Uterus (tissue), 4 donors: ENCODE measurements at places on chromosomes 11 and 22. TPM values are rescaled to one million over a fixed set of nuclear protein-coding genes. Genes with fewer than 3 reads are reported as not detected.

BCO2 gene
- total RNA-seq: 14.8 TPM

DNA sequence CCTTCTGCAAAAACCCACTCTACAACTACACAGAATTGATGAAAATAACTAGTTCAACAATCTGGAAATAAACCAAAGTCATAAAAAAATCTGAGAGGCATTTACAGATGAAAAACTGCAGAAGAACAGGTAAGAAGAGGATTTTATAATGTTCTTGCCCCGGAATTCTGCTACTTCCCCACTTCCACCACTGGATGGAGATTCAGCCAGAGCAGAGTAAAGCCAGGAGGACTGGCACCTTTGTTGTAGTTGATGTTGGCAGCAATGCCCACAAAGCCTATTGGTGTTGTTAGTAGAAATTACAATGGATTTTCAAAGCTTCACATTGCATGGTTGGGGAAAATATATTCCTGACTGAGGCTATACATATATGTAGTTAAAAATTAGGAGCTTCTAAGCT is 640.2 kb downstream of the LRRC4C start:
- DNase-seq: no peak

DNA sequence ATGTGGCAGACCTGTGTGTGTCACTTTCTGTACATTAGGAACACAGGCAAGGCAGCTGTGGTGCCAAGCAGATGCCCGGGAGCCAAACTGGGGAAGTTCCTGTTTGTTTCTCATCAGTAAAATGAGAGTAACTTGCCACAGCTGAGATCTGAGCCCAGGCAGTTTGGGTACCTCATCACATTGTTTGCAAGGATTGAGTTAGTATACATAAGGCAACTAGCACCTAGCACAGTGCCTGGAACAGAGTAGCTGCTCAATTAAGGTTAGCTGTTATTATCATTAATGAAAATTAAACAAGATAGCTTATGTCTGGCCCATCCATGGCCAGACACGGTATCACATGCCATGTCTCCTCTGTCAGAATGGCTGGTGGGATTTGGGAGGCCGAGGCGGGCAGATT is 7.8 kb downstream of the SOX10 start:
- DNase-seq: no peak

DNA sequence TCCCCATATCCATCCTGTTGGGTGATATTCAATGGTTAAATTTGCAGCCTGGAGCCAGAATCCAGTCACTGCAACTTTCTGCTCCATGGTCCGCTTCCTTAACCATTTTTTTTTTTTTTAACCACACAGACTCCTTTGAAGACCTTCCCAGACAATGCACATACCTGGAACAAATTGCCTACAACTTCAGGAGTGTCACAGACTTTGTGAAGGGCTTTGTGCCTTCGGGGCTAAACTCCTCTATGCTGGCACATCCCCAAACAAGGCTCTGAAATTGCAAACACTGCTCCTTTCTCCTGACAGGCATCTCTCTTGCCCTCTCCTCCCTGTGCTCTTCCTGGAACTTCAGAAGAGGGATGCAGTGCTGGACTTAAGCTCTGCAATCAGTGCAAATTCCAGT is 40.6 kb downstream of the TENM4 start:
- no peak for DNase-seq

DNA sequence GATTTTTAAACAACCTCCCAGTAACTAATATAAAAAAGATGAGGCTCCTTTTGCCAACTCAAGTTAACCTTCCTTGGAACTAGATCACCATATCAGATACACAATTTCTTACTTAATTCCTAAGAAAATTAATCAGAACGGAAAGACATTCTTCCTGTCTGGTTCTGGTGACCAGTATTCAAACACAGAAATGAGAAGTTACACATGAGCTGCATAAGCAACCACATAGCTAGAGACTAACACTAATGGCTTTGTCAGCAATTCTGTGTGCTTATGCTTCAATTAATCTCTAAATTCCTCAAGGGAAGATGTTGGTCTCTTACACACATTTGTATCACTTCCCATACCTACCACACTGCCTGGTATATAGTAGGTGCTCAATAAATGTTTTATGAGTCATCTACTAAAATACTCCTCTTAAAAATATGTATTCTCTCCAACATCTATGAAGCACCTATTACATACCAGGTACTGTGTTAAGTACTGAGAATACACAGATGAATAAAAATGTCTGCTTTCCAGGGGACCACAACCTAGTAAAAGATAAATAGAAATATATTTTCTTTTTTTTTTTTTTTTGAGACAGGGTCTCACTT is 54.5 kb downstream of the GAB2 start:
- DNase-seq: no peak

DNA sequence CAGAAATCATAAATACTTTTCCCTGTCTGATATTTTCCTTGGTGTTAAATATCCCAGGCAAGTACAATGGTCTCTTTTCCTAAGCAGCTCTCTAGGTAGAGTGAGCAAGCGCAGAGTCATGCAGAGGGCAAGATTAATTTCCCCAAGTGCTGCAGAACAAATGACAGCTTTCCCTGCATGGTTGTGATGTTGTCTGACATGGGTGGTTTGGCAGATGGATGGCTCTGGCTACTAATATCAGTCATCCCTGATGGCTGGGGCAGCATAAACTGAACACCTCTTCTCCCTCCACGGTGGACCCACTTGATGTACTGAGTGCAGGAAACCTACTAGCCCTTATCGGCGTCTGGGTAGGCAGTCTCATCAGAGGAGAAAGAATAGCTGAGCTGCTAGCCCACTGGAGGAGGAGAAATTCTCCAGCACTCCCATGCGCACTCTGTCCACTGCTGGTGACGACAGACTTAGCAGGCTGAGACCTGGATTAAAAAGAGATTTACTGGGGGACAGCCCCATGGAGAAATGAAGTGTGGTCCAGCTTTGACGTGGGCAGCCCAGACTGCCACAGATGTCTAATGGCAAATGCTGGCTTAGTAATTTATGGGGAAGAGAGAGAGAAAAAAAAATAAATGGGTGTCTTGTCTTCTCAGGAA is 202.9 kb downstream of the DBX1 start:
- DNase-seq: no peak

GRCh38 chr11:112156956-112157766 is 6.7 kb downstream of the IL18 start:
- no peak for DNase-seq

DNA sequence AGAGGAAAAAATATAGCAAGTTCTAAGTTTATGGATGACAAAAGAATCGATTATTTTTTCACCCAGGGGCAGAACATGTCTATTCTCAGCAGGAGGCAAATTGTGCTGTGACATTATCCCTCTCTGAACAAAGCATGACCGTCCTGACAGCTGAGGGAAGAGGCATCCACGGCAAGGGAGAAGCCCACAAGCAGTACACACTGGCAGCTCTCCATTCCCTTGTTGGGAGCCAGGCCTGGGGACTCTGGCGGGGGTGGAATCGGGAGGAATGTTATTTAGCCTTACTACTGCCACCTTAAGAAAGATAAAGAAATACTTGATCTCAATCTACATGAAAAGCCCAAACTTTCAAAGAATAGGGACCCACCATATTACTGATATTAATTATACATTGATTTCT is 3.4 kb downstream of the KIRREL3 start:
- DNase-seq: no peak

- DNase-seq: no peak
These were observed 32.1 kb downstream of the FAM168A start for GRCh38 chr11:73565804-73566203.

- no peak for DNase-seq
These were observed 43.8 kb downstream of the TRIOBP start for GRCh38 chr22:37740455-37741311.
